Cerebellum (tissue), 4 donors: ENCODE measurements at places on chromosomes 11 and 22. TPM values are rescaled to one million over a fixed set of nuclear protein-coding genes. Genes with fewer than 3 reads are reported as not detected.

The CCDC81 gene
- total RNA-seq: 3.4 TPM

The MMP7 gene
- not detected for total RNA-seq

The LRRC74B gene
- not detected for total RNA-seq

The PDE2A gene
- total RNA-seq: 8.4 TPM

The CCDC82 gene
- 77.3 TPM for total RNA-seq
